Stimulated activated CD4-positive, alpha-beta T cell treated with anti-CD3 and anti-CD28 coated beads, Interleukin-15, amount 100 ng/mL, for 1 hour (primary cell): ENCODE measurements at places on chromosomes 1 and 21.

DNA sequence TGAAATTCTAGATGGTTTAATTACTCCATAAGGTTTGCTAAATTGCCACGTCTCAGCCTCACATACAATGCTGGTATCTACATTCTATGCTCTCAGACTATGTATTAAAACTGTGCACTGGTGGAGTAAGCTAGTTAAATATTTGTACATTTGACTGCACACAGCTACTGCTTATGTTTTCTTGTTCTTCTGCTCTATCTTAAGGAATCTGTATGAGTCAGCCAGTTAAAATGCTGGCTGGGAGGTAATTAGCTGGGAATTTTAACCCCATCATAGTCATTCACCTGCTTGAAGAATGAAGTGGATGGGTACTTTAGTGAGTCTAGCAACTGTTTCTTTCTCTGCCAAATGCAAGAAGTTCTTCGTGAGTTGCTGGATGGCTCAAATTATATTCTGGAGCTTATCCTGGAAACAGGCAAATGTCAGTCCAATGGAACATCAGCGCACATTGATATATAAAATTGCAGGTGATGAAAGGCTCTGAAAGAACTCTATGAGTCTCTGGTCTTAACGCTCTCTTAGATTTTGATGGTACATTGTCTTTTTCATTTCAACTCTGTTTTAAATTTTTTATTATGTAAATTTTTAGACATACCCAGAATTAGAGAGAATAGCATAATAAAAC, 83.4 kb downstream of the BACH1 start:
- DNase-seq: no peak

GRCh38 chr1:158098256-158098655, 82.4 kb upstream of the CD1D start:
- DNase-seq: no peak

- no peak for DNase-seq
These were observed 14.0 kb upstream of the MMEL1 start for GRCh38 chr1:2646837-2647236.

GRCh38 chr21:25314247-25314646, 293.0 kb downstream of the MRPL39 start:
- no peak for DNase-seq

GRCh38 chr21:25370311-25370744, 237.0 kb downstream of the MRPL39 start:
- no peak for DNase-seq

- no peak for DNase-seq
These were observed 1.4 kb downstream of the CHD1L start for GRCh38 chr1:147243841-147244240.

GRCh38 chr1:116958110-116958509, 43.5 kb upstream of the CD101 start:
- no peak for DNase-seq

DNA sequence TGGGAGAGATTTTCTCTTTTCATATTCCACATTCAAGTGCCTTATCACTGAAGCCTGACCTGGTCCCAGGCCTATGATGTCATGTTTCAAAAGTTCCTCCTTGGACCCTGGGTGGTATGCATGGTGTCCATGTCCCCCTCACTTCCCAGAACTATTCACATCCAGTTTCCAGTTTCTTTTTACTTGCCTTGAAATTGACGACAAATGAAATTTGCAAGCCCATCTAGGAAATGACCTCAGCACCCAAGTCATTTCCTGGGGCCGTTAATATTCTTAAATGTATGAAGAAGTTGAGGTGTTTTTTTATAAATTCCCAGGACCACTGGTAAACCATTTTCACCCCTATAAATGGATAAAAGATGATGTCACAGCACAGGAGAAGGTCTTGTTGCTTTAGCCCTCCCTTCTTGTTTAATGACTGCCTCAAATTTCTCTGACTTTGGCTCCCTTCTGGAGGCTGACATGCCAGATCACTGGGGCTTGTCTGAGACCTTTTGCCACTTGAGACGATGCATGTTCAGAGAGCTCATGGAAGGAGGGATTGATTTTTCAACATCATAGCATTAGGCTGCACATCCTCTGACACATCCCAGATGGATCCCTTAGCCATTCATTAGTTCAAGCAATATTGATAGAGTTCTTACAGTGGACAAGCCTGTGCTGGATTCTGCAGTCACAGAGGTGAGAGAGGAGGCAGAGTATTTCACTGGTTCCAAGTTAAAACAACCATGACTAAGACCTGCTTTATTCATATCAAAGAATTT, 221.3 kb downstream of the PLPP3 start:
- no peak for DNase-seq

DNA sequence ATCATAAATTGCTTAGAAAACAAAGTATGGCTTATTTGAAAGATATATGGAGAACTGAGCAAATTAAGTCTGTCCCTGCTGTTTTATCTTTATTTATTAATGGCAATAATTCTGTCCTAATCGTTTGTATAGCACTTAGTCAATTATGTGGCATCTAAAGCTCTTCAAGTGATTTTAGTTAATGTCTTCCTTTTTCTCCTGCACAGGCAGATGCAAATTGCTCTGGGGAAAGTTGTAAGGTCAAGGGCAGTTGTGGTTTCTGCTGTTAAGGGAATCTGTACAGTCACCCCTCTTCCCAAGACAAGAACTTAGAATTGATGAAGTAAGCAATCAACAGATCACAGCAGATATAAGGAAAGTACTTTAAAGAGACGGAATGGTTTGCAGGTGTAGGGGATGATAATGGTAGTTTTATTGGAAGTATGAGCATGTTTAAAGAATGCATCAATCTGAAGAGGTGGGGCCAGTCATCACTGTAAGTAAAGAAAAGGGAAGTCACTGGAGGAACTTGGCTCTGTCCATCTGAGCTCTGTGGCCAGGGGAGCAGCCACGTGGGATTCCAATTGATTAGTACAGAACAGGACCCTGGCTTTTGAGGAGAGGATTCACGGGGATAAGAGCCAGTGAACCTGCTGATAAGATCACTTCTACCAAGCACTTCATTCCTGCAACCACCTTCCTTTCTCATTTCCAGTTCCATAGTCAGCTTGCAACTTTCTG, 116.0 kb upstream of the KCNJ6 start:
- DNase-seq: no peak
